ENCODE measurements at places on chromosomes 12 and 14. TPM values are rescaled to one million over a fixed set of nuclear protein-coding genes. Genes with fewer than 3 reads are reported as not detected.

DNA sequence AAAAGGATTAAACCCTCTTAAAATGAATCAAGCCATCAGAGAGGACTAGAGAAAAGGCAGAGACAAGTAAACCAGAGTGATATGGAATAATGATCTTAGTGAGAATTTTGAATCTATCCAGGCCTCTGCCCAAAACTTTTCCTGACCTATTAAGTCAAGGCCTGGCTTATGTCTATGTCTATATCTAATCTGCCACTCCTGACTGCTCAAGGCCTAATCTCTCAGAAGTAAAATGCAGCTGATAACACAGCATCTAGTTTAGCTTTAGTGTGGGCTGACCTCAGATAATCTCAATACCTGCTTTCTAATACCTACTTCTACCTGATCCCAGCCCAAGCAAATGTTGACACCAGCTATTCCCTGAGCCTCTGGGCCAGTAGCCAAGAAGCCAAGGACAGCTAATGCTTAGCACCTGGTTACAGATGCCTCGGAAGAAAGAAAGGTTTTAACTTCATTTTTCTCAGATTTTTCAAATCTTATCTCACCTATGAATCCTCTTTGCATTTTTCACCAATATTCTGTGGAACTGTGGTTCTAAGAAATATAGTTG lies 1472.5 kb upstream of the SEL1L start:
- H3K36me3 ChIP-seq = no peaks in the 10 kb centered on the region
- no peaks in the 10 kb centered on the region for H3K4me1 ChIP-seq
- no peak for DNase-seq
- no peak overlapping the region for H3K27ac ChIP-seq
- no peak overlapping the region for H3K4me3 ChIP-seq

ARHGEF40 gene
- total RNA-seq = 72.5 TPM

GRCh38 chr12:24109381-24110039 lies 160.0 kb upstream of the SOX5 start:
- no peaks in the 10 kb centered on the region for H3K4me1 ChIP-seq
- H3K36me3 ChIP-seq = no peaks in the 10 kb centered on the region
- no peaks in the 10 kb centered on the region for H3K27me3 ChIP-seq
- no peak for DNase-seq
- no peak overlapping the region for H3K27ac ChIP-seq

DNA sequence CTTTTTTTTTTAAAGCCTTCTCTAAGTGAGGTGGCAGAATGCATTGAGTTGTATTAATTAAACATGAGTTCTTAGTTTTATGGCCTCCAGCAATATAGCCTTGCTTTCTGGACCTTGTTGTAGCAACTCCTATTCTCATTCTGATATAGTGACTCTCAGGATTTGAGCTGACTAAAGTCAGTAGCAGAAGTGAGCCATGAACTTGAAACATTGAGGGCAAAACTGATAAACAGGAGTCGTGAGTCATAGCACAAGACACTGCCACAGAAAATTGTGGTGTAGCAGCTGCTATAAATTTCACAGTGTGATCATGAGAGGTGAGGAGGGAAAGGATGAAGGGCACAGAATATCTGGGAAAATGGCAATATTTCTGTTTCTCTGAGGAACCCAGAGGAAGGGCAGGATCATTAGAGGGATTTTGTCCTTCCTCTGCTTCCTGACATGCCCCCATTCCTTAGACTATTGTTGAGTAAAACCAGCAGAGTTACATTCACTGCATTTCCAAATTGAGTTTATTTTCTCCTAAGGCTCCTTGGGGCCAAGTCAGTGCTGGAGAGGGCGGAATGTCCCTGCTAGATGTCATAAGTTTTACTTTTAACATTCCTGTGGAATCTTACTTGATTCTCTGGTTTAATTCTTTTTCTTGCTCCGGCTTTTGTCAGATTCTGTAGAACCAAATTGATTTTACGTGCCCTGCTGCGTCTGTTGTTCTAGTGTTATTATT lies 7.5 kb downstream of the KLRG1 start:
- no peak for DNase-seq
- H3K27ac ChIP-seq = no peak overlapping the region

Data from tibial nerve (tissue), 4 donors.